ENCODE measurements at places on chromosomes 12 and 14. TPM values are rescaled to one million over a fixed set of nuclear protein-coding genes. Genes with fewer than 3 reads are reported as not detected.

The KRT2 gene
- total RNA-seq: not detected

The GOLGA5 gene
- total RNA-seq: 41.1 TPM

The CEBPE gene
- not detected for total RNA-seq

The ZFHX2 gene
- 5.7 TPM for total RNA-seq

The DIO2 gene
- 240 TPM for total RNA-seq

DNA sequence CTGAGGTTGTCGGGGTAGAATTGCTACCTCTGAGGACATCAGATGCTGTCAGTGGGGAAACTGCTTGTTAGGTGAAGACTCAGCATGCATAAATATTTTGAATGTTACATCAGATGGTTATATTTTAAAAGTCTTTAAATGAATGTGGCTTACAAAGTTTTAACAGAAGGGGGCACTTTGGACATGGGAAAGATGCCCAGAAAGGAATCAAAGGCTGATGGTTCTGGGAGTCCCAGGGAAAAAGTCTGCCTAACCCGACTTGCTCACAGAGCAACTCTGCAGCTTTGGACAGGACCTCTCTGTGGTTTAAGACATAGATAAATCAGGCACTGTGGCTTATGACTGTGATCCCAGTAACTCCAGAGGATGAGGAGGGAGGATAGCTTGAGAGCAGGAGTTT lies 474.9 kb downstream of the ATP23 start:
- H3K4me3 ChIP-seq: no peak overlapping the region
- H3K36me3 ChIP-seq: peaks cover 2% of the 10 kb centered on the region
- peak overlapping the region; percentile 81 for H3K27ac ChIP-seq
- H3K27me3 ChIP-seq: no peaks in the 10 kb centered on the region
- peaks cover 61% of the 10 kb centered on the region for H3K4me1 ChIP-seq
- no peak for DNase-seq

- no peak for DNase-seq
- peaks cover 26% of the 10 kb centered on the region for H3K4me1 ChIP-seq
- H3K27ac ChIP-seq: peak overlapping the region; percentile 44
- peaks cover 17% of the 10 kb centered on the region for H3K36me3 ChIP-seq
- H3K27me3 ChIP-seq: no peaks in the 10 kb centered on the region
Measured at GRCh38 chr12:123267335-123267920, 4.2 kb downstream of the CDK2AP1 start.

DNA sequence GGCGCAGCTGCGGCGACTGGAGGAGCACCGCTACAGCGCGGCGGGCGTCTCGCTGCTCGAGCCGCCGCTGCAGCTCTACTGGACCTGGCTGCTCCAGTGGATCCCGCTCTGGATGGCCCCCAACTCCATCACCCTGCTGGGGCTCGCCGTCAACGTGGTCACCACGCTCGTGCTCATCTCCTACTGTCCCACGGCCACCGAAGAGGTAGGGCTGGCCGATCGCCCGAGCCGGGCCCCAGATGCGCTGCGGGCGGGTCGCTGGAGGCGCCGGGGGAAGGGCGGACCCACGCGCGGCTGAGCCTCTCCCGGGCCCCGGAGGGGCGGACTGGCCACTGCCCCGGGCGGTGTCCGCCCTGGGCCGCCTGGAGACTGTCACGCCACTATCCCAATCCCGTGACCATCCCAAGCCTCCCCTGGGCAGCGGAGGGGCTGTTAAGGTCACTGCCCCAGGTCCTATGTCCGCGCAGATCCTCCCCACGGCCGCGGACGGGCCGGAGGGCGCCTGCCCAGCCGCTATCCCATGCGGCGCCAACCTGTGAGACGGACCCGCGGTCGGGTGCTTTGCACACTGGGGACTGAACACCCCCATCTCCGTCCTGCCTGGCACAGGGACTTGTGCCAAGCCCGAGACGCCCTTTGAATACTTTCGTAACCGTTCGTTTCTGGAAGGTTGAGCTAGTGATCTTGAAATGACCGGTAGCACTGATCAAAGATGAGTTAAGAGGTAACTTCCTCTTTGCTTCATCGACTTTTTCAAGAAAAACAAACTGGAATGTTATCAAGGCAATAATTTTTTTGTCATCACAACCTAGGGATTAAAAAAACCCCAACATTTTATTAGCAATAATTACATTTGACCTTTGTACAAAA lies 725 bp downstream of the CHPT1 start:
- peak overlapping the region; percentile 81 for H3K27ac ChIP-seq
- peak overlapping the region; percentile 87 for H3K4me3 ChIP-seq
- no peaks in the 10 kb centered on the region for H3K36me3 ChIP-seq
- peak; percentile 86 for DNase-seq
- peaks cover 35% of the 10 kb centered on the region for H3K4me1 ChIP-seq

- DNase-seq: peak; percentile 19
- no peak overlapping the region for H3K27ac ChIP-seq
- H3K27me3 ChIP-seq: no peaks in the 10 kb centered on the region
- peaks cover 17% of the 10 kb centered on the region for H3K36me3 ChIP-seq
- H3K4me3 ChIP-seq: no peak overlapping the region
- H3K4me1 ChIP-seq: no peaks in the 10 kb centered on the region
Measured at GRCh38 chr12:13061377-13061776, 17.2 kb downstream of the FAM234B start.

GRCh38 chr12:44157359-44157758 lies 321.5 kb downstream of the TMEM117 start:
- H3K27ac ChIP-seq: no peak overlapping the region
- no peaks in the 10 kb centered on the region for H3K36me3 ChIP-seq
- peaks cover 7% of the 10 kb centered on the region for H3K4me1 ChIP-seq
- DNase-seq: no peak

DNA sequence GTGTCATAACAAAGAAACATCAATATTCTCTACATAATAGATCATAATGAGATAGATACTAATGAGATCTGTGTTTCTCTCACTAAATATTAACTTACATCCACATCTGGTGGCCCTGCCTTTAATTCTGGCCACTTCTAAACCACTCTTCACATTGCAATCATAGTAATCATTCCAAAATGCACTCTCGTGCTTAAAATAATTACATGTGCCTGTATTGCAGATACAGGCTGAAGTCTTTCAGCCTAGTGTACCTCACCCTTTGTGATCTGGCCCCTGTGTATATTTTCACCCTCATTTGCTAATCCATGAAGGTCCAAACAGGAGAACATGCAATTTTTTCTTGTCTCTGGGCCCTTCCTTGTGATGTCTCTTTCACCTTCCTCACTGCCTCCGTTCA lies 108.0 kb downstream of the LIN7A start:
- H3K27ac ChIP-seq: no peak overlapping the region
- H3K4me1 ChIP-seq: peaks cover 13% of the 10 kb centered on the region
- no peaks in the 10 kb centered on the region for H3K27me3 ChIP-seq
- no peak for DNase-seq
- H3K36me3 ChIP-seq: peaks cover 4% of the 10 kb centered on the region

- H3K27ac ChIP-seq: no peak overlapping the region
- no peaks in the 10 kb centered on the region for H3K4me1 ChIP-seq
- H3K36me3 ChIP-seq: no peaks in the 10 kb centered on the region
- DNase-seq: no peak
Measured at GRCh38 chr12:87082756-87083155, 826.6 kb upstream of the MGAT4C start.

- peaks cover 6% of the 10 kb centered on the region for H3K36me3 ChIP-seq
- H3K27me3 ChIP-seq: no peaks in the 10 kb centered on the region
- H3K4me3 ChIP-seq: peak overlapping the region; percentile 89
- H3K4me1 ChIP-seq: peaks cover 20% of the 10 kb centered on the region
- no peak for DNase-seq
Measured at GRCh38 chr12:10214136-10214894, 1.6 kb downstream of the GABARAPL1 start.

- no peaks in the 10 kb centered on the region for H3K36me3 ChIP-seq
- H3K4me3 ChIP-seq: no peak overlapping the region
- no peak for DNase-seq
- peaks cover 7% of the 10 kb centered on the region for H3K27me3 ChIP-seq
Measured at GRCh38 chr12:111227476-111228420, 141.1 kb downstream of the PHETA1 start.

DNA sequence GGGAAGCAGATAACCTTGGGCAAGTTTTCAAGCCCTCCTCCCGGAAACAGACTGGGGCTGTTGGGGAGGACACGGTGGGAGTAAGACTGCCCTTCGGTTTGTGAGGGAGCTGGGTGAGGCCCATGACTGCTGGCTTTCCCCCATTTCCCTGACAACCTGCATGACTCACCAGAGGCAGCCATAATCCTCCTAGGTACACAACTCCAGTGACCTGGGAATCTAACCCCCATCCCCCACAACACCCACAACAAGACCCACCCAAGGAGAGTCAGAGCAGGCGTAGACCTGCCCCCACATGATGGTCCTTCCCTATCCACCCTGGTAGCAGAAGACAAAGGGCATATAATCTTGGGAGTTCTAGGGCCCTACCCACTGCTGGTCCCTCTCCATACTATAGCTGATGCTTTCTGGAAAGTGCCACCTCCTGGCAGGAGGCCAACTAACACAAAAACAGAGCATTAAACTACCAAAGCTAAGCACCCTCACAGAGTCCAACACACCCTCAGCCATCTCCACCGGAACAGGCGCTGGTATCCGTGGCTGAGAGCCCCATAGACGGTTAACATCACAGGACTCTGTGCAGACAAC lies 14.8 kb downstream of the DDX24 start:
- no peak for DNase-seq
- H3K27me3 ChIP-seq: no peaks in the 10 kb centered on the region
- H3K36me3 ChIP-seq: peaks cover 46% of the 10 kb centered on the region

DNA sequence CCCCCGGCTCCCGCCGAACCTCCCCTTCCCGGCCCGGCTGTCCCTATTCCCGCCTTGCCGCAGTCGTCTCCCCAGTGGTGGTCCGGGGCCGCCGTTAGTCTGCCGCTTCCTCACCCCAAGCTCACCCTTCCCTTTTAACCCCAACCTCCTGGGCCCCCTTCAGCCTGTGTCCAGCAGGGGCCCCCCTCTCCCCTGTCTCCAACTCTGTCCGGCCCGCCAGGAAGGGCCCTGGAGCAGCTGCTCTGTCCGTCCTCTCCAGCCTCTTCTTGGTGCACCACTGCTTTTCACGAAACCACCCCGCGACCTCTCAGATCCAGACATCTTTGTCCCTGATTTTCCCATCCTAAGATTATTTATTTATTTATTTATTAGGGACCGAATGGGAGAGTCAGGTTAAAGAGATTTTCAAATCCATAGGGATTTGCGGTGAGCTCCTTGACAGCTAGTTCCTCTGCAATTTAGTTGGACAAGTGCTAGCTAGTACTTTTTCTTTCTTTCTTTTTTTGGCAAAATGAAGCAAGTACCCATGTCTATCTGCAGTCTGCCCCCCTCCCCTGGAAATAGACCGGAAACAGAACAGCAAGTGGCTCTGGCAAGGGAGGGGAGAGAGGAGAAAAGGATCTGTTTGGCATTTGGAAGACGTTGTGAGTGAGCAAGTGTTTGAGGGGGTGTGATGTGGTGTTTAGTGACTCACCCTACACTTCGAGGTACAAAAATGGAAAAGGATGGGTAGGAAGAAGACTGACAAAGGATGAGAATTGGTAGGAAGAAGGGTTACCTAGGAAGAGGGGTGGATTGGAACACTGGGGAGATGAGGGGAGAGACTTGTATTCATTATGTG lies 632 bp downstream of the UBR7 start:
- H3K27ac ChIP-seq: peak overlapping the region; percentile 99
- H3K27me3 ChIP-seq: no peaks in the 10 kb centered on the region
- H3K4me1 ChIP-seq: peaks cover 35% of the 10 kb centered on the region
- peaks cover 9% of the 10 kb centered on the region for H3K36me3 ChIP-seq
